Activated naive CD8-positive, alpha-beta T cell treated with anti-CD3 and anti-CD28 coated beads, Interleukin-2, amount 50 U/mL, for 16 hours (primary cell): ENCODE measurements at places on chromosomes 1 and 21.

- DNase-seq: no peak
Observed at GRCh38 chr1:12232221-12232620, 2.4 kb downstream of the VPS13D start.

DNA sequence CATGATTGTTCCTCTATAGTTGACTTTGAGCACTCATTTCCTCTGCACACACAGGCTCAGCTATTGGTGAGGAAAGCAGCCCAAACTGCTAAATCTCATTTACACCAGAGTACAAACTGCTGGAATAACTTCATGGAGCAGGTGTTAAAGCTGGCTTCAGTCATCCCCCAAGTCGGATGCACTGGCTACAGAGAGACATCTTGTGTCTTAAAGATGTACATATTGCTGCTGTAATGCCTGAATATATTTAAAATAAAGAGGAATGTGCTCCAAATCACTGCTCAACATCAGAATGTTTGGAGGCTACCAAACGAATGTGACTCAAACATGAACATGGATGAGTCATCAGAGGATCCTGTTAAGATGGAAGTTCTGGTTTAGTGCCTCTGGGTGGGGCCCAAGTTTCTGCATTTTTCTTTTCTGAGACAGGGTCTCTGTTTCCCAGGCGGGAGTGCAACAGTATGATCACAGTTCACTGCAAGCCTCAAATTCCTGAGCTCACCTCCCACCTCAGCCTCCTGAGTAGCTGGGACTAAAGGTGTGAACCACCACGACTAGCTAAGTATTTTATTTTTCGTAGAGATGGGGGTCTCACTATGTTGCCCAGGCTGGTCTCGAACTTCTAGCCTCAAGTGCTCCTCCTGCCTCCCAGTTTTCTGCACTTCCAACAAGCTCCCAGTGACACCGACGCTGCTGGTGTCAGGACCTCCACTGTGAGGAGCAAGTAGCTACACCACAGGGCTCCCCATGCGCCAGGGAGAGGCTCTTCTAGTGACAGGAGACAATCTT lies 79.0 kb upstream of the KRTAP19-8 start:
- no peak for DNase-seq

DNA sequence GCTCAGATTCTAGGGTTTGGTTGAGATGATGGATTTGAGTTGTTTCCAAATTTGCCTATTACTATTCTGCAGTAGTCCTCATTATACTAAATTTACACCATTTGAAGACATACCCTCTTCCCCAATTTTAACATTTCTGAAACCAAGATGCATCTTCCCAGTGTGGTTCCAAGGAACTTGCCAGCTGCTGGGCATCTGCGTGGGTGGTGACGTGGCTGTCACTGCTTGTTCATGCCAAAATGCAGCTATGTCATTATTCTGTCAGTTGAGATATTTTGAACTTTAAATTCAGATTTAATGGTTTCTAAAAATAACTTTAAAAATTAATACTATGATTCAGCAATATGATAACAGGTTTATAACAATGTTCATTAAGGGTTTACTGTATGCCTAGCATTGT lies 1.2 kb downstream of the ZFP69 start:
- no peak for DNase-seq

DNA sequence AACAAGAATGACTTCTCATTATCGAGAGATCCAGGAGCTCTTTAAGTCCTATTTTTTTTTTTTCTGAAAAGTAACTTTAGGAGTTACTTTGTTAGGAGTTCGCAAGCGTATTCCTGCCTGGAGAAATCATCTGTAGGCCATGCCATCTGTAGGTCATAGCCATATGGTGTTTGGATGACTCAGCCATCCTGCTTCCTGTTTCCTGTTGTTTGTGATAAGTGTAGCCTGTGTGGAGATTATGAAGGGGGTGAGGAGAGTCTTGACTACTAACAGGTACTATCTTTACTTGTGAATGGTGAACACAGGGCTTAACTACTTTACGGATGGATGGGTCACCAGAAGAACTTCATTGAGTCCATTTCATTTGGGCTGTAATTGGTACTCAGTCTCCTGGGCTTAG lies 327.2 kb downstream of the PTPRU start:
- no peak for DNase-seq

- DNase-seq: no peak
Observed at GRCh38 chr1:34736692-34737091, 18.2 kb upstream of the GJB5 start.

GRCh38 chr1:156847591-156848460 lies 11.1 kb downstream of the INSRR start:
- no peak for DNase-seq

DNA sequence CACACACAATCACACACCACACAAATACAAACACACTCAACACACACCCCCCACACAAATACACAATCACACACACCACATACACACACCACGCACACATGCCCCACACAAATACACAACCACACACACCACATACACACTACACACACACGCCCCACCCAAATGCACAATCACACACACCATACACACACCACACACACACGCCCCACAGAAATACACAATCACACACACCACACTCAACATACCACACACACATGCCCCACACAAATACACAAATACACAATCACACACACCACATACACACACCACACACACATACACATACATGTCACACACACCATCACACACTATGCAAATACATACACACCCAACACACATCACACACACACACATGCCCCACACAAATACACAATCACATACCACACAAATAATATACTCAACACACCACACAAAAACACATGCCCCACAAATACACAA lies 50.2 kb downstream of the PRDM15 start:
- no peak for DNase-seq

GRCh38 chr1:169024800-169025271 lies 81.7 kb upstream of the ATP1B1 start:
- no peak for DNase-seq

- DNase-seq: no peak
Observed at GRCh38 chr1:196590012-196590708, 18.1 kb downstream of the KCNT2 start.

DNA sequence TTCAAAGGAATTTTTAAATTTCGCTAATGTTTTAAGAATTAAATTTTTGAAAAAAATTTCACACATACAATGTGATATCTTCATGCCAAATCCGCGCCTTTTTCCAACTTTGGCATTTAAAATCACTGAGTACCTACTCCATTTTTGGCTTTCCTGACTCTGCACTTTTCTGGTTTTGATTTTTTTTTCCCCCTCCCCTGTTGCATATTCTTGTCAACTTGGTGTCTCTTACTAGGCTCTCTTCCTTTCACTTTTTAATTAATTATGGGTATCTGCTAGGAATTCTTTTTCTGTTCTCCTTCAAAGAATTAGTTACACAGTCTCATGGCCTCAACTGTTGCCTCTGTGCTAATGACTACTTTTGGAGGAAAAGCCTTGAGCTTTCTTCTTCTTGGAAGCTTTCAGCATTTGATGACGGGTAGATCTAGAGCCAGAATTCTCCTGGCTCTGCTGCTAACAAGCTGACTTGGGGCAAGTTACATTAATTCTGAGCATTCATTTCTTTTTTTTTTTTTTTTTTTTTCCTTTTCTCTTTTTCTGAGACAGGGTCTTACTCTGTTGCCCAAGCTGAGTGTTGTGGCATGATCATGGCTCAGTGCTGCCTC lies 1.8 kb downstream of the AGL start:
- no peak for DNase-seq

DNA sequence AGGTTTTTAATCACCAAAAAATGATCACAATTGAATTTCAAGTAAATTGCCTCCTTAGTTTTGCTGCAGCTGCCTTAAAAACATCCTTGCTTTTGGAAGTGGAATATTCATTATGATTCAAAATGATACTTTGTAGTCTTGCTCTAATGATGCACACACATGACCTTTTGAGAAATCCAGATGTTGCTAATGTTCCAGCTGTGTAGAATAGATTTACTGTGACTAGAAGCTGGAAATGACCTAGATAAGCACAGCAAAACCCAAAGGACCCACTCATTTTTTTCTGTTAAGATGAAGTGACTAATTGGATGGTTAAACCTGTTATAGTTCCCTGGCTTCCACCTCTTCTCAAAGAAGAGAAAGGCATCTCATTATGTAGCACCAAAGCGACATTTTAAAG lies 64.6 kb upstream of the RALGPS2 start:
- no peak for DNase-seq

- DNase-seq: no peak
Observed at GRCh38 chr1:155002464-155003226, at the start of gene ZBTB7B. Gene ZBTB7B (plus strand): TSS chr1:155002802. CDS start chr1:155014661, 11,859 bp downstream.
